ENCODE measurements at places on chromosomes 3 and 15.

GRCh38 chr3:10344147-10344943 lies 23.4 kb upstream of the SEC13 start:
- DNase-seq: peak; percentile 61

GRCh38 chr3:33377931-33378330 lies 62.3 kb downstream of the UBP1 start:
- DNase-seq: no peak

DNA sequence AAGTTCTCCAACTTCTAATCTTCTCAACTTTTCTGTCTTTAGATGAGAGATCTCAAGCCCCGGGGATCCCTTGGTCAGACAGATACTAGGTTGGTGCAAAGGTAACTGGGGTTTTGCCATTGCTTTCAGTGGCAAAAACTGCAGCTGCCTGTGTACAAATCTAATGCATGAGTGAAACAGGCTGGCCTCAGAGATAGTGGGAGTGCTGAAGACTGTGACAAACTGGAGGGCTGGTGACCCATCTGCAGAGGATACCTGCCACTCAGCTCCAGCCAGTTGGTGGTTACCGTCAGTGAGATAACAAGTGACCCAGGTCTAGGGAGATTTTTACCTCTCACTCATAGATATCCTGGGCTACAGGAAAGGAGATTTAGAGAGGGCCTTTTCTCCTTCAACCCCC lies 85.7 kb downstream of the RYR3 start:
- DNase-seq: no peak

DNA sequence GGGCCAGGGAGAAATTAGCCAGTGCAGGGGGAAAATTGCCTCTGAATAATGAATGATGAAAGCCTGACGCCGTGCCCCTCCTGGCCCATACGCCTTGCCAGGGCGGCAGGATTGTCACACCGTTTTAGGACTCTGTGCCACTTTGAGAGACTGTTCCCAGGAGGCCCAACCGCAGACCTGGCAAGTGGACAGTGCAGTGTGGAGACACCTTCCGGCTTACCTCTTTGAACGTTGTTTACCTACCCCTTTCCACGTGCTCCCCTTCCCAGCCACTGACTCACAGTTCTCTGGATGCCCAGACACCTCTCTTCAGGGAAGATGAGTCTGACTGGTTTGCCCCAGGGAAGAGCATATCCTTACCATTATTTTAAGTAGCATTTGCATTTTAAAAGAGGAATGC lies 84.0 kb upstream of the PXYLP1 start:
- DNase-seq: no peak

GRCh38 chr3:158718490-158719170 lies 13.6 kb downstream of the RARRES1 start:
- no peak for DNase-seq

DNA sequence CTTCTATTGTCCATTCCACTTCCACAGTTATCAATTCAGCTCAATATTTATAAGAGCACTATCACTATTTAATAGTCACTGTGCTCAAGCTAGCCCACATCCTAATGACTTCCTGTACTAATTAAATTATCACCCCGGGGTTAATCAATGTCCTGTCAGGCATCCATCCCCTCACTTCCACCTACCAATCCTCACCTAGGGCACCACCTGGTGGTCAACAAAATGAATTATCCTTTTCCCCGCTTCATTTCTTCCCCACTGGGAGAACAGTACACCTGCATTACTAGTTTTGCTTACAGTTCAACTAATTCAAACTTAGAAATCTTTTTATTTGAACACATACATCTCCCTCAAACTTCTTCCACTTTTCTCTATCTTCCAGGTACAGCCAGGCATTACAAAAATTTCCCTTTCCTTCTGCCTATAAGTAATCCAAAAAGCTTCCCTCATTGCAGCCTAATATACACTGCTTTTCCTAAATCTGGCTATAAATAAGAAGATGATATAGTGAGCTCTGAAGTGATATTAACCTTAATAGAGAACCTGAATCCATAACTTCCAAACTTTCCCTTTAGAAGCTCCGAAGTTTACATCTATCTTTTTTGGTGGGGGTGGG lies 68.5 kb downstream of the TMCC1 start:
- peak; percentile 35 for DNase-seq

DNA sequence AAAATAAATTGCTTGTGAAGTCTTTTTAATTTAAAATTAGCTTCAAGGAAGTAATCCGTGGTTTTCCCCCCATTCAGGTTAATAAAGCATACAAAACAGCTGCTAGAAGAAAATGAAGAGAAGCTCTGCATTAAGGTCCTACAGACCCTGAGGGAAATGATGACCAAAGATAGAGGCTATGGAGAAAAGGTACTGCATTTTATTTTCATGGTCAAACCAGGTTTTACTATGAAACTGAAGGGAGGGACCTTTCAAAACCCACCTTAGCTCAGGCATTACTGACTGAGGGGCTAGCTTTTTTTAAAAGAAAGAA lies 218.5 kb downstream of the ITPR1 start:
- no peak for DNase-seq

- no peak for DNase-seq
Measured at GRCh38 chr15:68315035-68315434, 37.5 kb downstream of the FEM1B start.

DNA sequence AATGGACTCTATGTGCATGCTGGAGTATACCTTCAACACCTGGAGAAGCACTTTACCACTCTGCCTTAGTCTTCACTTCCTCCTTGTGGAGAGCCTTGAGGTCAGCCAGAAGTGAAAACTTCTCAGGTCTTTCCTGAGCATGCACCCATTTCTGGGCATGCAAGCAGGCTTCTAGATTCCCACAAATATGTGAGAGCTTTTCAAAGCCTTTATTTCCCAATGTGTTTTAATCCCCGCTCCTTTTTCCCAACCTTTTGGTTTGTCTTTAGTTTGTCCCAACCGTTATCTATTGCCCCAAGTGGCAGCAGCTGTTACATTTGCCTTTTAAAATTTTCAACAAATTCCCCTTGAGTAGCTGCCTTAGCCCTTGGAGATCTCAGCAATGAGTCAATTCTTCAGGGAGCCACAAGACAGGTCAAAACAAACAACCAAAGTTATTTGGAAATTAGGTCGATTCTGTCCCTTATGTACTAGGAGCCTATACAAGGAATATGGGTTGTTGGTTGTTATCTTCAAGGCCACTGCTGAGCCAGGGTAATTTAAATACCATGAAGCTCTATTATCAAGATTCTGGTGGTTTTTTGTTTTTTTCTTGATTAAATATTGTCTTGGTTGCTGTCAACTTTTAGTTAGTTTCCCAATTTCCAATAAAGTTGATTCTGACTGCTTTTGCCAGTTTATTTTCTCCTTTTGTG lies 44.4 kb downstream of the LSM3 start:
- DNase-seq: no peak

DNA sequence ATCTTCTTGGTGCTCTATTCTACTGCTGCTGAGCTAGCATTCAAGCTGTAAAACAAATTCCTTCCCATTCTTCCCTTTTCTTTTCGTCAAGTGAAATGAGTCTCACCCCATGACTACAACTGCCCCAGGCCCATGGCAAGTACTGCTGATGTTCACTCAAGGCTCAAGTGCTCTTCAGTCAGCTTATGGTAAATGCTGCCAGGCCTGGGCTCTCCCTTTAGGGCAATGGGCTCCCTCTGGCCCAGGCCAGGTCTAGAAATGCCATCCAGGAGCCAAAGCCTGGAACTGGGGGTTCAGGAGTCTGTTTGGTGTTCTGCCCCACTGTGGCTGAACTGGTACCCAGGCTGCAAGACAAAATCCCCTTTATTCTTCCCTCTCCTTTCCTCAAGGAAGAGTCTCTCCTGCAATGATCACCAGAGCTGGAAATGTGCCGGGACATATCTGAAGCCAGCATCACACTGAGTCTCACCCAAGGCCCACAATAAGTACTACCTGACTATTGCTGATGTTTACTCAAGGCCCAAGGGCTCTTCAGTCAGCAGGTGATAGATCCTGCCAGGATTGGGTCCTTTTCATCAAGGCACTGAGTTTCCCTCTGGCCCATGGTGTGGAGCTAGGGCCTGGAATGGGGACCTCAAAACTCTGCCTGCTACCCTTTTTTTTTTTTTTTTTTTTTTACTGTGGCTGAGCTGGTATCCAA lies 205.0 kb upstream of the STAC start:
- no peak for DNase-seq

- no peak for DNase-seq
Measured at GRCh38 chr3:60770532-60770931, 480.7 kb downstream of the FHIT start.

DNA sequence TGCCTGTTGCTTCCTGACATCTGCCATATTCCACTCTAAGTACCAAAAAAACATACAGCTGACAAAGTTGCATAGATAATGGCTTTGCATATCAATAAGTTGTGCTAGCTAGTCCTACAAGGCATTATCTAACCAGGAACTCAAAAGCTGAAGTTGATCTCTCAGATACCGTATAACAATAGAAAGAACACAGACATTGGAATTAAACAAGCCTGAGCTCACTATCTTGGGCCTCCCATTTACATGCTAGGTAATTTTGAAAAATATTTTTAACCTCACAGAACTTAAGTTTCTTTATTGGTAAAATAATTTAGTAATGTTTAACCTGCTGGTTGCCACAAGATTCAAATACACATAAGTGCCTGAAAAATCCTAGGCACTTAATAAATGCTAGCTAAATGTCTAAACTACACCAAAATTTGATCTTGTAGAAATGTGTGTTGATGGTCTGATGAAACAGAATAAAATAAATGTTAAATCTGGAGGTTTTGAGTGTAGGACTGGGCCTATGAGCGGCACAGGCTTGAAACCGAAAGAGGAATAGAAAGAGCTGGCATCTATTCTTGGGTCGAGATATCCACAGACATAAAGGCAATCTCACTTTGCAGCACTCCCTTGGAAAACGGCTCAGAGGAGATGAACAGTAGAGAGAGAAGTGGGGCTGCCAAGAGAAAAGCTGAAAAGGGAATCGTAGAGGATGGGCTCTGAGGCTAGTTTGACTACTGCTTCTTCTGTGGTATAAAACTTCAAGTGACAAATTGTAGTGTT lies 29.9 kb upstream of the TTC14 start:
- no peak for DNase-seq

GRCh38 chr3:133401374-133402135 lies 1.7 kb downstream of the BFSP2 start:
- DNase-seq: no peak

DNA sequence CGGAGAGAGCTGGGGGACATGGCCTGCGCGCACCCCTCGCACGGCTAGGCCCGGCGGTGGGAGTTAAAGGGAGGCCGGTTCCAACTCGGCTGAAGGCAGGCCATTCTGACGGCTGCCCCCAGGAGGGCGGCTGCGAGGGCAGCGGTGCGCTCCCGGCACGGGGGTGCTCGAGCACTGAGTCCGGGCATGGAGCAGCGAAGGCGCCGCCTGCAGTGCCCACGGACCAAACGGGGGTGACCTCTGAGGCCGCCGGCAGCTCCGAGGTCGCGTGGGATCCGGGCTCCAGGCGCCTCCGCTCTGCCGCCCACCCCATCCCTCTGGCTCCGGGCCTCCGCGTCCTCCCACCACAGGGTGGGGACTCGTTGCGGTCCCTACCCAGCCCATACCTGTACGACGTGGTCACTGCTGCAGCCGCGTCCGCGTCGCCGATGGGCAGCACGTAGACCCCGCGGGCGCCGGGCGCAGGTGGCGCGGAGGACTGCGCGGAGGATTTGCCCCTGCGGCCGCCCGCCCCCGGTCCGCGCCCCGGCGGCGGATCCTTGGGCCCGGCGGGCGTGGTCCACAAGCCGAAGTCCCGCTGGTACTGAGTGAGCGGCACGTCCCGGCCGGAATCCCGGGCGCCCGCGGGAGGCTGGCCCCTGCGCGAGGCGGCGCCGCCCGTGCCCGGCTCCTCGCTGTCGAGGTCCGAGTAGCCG lies 469 bp downstream of the MAP6D1 start:
- DNase-seq: no peak

DNA sequence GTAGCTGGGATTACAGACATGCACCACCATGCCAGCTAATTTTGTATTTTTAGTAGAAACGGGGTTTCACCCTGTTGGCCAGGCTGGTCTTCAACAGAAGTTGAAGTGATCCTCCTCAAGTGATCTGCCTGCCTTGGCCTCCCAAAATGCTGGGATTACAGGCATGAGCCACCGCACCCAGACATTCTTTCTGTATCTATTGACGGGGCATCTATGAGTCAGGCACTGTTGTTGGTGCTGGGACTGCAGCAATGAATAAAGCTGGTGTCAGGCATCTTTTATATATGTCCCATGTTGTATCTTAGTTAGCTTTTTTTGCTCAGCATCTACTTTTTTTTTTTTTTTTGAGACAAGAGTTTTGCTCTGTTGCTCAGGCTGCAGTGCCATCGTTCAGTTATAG lies 47.6 kb upstream of the ULK4 start:
- DNase-seq: no peak

- DNase-seq: no peak
Measured at GRCh38 chr3:33826206-33826605, 27.8 kb downstream of the PDCD6IP start.

DNA sequence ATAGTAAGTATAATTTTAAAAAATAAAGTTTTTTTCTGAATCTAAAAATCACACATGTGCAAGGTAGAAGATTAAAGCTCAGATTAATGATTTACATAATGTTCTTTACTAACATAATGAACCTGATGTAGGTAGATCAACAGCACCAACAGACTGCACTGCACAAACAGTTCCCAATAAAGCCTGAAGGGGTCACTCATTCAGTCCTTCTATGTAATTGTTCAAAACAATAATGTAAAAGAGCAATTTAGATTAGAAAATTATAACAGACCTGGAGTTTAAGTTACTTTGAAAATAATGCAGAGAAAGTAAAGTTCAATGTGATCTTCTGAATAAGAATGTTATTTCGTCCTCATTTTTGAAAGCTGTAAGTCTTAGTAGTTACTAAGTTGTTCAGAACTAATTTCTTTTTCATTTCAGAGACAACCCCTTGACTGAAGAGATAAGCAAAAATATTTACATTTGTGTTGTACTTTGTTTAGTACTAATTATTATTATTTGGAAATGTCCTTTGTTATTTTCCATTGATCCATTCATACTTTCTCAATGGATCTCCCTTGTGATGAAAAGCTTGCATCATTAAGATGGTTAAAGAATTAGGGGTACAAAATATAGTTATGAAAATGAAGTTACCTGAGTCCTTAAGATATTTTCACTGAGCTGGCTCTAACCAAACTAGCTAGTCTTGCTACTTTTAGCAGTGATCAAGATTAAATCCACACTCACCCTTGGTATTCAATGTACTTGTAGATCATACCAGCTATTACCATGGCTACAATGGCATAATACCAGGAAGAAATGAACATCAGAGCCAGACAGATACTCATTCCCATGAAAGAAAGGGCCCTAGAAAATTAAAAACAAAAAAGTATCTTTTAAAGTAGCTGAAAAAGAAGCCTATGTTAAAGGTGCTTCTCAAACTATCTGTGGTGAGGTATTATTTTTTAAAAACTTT lies 16.8 kb downstream of the EMC4 start:
- peak; percentile 30 for DNase-seq

- DNase-seq: no peak
Measured at GRCh38 chr3:136685882-136686281, 66.3 kb downstream of the STAG1 start.

DNA sequence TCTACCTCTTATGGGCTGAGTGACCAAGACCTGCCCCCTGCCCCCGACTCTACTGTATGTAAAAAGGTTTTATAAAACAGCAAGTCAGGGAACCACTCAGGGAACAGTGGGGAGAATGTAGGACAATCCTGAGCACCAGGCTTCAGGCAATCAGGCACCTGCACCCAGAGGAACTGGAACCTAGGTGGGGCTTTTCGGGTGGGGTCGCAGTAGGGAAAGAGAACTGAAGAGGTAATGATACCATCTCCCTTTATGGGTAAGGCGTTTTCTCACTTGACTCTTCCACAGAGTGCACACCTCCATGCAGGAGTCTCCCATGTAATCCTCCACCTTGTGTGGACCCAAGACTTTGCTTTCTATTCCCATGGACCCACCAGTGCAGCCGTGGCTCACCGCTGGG lies 45.8 kb downstream of the MYO1E start:
- no peak for DNase-seq

- DNase-seq: no peak
Measured at GRCh38 chr3:66228707-66229106, 7.9 kb downstream of the SLC25A26 start.
